ENCODE measurements at places on chromosomes 13 and 19.

DNA sequence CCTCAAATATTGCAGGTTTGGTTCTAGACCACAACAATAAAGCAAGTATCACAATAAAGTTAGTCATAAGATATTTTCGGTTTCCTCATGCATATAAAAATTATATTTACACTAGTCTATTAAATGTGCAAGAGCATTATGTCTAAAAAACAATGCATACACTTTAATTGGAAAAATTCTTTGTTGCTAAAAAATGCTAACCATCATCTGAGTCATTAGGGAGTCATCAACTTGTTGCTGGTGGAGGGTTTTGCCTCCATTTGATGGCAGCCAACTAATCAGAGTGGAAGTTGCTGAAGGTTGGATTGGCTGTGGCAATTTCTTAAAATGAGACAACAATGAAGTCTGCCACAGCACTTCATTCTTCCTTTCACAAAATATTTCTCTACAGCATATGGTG is 422.3 kb upstream of the GPC6 start:
- DNase-seq, result no peak

GRCh38 chr19:51651216-51651846 is 4.7 kb upstream of the SIGLEC14 start:
- no peak for DNase-seq

- no peak for DNase-seq
These were observed 186.8 kb upstream of the PRR20A start for GRCh38 chr13:56953965-56954364.

DNA sequence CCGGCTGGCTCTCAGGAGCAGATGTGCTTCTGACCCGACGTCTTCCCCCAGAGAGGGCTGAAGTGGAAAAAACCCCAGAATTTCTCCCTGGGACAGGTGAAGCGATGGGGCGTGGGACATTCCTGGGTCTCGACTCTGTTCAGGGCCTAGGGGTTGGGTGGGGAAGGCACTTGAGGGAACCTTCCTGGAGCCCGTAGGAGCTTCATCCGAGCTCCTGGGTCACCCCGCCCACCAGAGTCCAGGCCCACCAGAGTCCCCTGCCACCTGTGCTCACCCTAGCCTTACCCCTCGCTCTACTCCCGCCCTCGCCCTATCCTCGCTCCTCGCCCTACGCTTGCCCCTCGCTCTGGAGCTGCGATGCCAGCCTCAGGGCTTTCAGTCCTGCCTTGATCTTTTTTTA is 23.2 kb downstream of the EPN1 start:
- no peak for DNase-seq

DNA sequence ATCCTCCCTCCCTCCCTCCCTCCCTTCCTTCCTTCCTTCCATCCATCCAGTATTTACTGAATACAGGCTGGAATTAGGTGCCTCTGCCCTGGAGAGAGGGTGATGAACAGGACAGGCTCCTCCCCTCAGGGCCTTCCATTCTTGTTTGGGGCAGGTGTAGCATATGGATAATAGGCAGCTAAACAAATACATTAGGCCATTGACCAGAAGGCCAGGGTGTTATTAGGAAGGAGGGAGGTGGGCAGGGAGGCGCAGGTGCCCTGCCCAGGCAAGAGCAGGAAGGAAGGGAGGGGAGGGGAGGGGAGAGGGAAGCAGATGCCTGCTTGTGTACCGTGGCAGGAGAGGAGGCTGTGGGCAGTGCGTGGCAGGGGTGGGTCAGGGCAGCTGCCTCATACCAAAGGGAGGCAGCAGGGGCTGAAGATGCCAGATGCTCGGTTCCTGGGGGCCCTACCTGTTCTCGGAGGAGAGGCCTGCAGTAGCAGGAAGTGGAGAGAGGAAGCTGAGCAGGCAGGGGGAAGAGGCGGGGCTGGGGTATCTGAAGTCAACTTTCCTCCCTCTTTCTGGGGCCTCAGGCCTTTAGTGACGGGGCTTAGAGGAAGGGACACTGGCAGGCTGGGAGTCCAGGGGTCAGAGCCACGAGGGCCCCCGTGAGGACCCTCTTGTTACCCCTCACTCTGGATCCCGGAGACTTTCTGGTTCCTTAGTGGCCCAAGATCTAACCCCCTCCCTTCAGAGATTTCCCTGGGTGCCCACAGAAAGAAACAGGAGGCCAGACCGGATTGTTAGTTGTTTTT is at the start of gene RINL:
TSS of gene RINL (minus strand) at position 495 of the 794 bp plus-strand sequence. CDS start 1,533 bp downstream, outside the sequence.
- peak; percentile 68 for DNase-seq

DNA sequence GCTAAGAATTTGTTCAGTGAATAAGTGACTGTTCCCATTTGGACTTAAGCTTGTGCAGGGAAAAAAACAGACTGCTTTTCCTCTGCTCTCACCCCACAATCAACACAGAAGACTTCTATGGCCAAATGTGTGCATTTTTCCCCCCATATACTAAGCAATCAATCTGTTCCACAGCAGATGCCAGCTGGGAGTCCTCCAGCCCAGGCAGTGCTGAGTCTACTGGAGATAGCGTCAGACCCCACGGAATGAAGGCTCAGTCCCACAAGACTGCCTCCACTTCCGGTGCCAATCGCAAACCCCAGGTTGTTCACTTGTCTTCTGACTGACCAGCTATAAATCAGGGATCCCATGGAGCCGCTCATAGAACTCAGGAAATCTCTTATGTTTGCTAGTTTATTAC is 69.5 kb upstream of the ANKRD10 start:
- no peak for DNase-seq

DNA sequence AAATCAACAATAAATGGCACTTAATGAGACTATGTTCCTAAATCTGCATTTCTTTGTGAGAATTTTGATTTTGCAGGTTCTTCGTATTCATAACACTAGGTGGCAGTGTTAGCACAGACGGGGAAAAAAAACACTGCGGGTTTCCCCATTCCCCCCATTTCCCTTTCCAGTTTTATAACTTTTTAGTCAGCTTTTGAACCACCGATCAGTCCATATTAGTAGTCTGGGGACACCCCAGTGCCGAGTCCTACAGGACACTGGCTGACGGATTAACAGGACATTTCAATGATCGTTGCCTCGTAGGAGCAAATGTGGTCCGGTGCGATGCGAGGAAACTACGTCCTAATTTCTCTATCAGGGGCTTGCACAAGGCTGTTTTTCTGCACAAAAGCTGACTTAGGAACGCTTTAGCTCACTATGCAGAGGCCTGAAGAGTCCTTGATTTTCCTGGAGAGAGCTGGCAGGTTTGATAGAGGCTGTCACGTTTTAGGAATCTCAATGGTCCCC is 234.3 kb downstream of the LMO7 start:
- DNase-seq, result peak; percentile 1

GRCh38 chr19:6577476-6578125 is 13.3 kb downstream of the CD70 start:
- DNase-seq, result no peak

DNA sequence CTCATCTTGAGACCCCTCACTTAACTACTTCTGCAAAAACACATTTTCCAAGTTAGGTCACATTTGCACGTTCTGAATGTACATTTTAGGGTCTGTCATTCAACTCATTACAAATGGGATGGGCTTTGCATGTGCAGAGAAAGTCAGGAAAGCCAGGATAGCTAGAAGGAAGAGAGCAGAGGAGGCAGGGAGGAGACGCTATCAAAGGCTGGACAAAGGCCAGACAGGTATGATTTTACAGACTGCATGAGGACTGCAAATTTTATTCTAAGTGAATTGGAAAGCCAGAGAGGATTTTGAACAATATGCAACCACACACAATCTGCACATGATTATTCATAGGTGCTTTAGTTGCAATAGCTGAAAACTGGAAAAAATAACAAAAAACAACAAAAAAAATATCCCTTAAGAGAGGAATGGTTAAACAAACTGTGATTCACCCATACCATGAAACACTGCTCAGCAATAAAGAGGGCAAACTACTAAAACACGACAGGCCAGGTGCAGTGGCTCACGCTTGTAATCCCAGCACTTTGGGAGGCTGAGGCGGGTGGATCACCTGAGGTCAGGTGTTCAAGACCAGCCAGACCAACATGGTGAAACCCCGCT is 21.1 kb downstream of the SYDE1 start:
- no peak for DNase-seq

All from activated effector memory CD4-positive, alpha-beta T cell treated with Interleukin-2 at 50 U/mL for 16 hours (primary cell).